Hepatic stellate cell (primary cell): ENCODE measurements at places on chromosomes 7 and 10.

GRCh38 chr10:100209303-100209702, 20.1 kb downstream of the CHUK start:
- no peak for DNase-seq

GRCh38 chr10:80465839-80466590, 11.9 kb downstream of the TSPAN14 start:
- no peak for DNase-seq

GRCh38 chr10:71307469-71308085, 11.5 kb upstream of the SLC29A3 start:
- no peak for DNase-seq

DNA sequence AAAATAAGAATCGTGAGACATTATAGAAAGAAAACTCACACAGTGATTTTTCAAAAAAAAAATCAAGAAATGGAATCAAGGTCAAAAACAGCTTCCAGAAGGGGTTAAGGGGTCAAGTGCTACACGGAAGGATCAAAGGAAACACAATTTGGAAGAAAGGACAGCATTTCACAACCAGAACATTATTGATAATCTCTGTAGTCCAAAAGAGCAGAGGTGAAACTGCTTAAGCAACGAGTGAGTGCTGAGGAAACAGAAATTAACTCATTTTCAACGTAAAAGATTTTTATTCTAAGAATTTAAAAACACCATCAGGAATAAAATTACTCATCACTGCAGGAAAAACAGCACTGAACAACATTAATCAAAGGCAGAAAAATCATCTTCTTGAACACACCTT, 23.5 kb downstream of the MINDY3 start:
- DNase-seq: no peak

DNA sequence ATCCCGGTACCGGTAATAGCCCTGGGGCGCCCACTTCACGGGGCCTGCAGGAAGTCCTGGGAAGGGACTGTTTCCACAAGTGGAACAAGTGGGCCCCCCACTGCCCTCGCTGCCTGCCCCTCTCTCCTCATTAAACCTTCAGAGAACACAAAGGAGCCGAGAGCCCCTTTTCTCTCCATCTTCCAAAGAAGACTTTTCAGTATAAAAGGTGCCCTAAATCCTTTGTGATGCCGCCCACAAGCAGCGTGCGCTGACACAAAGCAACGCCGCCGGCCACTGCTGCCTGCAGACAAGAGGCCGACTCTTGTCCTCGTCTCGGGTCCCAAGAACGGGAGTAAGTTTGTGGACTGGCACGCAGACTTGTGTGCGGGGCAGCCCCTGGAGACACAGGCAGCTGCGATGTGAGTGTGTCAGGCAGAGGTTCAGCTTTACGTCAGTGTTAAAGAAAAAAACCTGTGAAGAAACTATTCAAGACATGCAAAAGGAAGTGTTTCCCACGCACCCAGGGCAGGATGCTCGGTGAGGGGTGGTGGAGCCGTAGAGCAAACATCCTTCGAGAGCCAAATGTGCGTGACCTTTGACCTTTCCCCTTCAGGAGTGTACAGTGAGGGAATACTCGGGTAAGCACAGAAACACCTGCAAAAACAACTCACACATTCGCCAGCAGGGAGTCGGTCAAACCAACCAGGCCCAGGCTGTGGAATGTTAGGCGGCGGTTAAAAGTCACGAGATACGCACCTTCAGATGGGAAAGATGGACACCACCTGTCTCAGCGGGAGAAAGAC, 118.2 kb downstream of the VIPR2 start:
- DNase-seq: no peak

GRCh38 chr10:102679596-102679995, 34.6 kb downstream of the ARL3 start:
- DNase-seq: no peak

DNA sequence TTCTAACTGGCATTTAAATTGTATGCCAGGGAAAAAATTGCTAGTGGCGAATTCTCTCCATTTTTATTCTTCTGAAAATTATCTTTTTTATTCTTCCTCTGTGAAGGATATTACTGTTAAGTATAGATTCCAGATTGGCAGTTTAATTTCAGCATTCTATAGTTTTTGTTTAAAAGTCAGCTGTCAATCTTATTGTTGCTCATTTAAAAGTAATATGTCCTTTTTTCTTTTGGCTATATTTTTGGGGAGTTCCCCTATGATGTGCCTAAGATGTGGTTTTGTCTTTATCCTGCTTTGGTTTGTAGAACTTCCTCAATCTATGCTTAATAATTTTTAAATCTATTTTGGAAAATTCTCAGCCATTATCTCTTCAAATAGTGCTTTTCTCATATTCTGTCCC, 135.9 kb downstream of the ARHGAP12 start:
- DNase-seq: no peak

GRCh38 chr10:92208736-92209135, 82.1 kb downstream of the CPEB3 start:
- no peak for DNase-seq

DNA sequence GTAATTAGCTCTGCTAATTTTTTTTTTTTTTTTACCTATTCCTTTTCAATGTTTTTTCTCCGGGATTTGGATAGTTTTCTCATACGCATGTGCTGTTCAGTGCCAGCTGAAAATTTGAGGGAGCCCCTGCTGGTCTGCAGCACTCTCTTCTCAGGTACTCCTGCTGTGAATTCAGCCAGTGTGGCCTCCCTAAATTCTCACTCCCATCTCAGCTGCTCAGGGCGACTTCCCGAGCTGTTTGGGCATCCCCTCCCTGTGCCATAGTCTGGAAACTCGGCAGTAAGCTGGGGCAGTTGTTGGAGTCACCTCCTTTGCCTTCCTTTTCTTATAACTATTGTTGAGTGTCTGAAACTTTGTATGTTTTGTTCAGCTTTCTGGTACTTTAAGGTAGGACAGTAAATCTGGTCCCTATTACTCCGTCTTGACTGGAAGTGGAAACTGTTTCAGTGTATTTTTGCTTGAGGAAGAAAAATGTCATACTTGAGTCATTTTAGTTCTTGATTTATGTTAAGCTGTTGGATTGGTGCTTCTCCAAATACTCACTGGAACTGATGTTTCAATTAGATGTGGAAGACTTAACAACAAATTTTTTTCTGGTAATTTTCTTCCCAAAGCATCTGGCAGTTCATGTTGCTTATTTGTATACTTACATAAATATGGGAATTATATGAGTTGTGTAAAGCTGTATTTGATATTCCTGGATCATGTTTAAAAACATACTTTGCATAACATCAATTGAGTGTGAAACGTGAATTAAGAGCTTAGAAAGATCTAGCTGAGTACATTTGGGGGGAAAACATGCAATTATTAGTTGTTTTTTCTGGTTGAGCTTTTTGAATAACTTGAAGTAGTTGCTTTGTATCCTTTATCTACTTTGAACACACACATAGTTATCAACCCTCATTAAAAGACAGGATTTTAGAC, 33.7 kb downstream of the MINPP1 start:
- DNase-seq: no peak

DNA sequence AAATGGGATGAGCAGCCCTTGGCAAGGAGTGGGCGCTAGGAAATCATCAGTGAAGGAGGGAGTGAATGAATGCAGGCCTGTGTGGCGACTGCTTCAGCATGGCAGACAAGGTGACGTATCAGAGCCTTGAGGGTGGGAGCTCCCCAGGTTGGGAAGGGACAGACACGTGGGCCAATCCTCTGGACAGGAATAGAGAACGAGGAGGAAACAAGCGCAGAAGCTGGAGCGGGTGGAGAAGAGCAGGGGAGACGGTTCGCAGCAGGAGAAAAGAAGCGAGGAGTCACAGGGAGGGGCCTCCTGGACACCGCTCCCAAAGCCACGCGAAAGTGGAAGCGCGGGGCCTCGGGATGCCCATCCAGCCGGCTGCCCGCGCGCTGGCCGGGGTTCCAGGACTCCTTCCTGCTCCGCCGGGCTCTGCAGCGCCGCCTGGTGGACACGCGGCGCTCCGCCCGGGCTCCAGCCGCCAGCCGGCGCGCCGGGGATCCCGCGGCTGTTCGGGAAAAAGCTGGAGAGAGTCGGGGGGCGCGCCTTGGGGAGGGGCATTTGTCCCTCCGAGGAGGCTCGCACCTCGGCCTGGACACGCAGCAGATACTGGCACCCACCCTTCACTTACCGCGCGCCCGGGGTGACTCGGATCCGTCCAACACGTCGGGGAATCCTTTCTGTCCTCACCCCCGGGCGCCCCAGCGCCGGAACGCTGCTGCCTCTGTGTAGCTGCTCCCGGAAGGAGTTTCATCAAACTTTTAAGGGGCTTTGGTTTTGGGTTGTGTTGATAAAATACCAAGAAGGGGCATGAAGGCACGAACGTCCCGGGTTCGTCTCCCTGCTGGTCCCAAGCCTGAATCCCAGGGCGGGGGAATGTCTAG, 6.3 kb downstream of the ZNF503 start:
- no peak for DNase-seq

DNA sequence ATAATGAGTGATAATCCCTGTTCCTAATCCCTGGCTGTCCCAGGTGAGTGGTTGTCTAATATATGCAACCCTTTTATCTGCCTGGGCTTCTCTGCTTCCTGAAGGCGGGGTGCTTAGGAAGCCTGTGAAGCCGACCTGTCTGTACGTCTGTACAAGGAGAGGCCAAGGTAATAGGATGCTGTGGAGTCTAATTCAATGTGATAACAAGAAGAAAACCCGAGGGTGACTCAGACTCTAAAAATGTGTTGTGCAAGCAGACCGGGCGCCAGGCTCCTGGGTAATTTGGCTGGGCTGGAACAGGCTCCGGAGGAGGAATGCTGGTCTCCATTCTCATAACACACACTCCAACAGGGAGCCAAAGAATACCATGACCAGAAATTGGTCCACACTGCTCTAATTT, 43.6 kb downstream of the THNSL1 start:
- DNase-seq: peak; percentile 43

- no peak for DNase-seq
These were observed 757.8 kb downstream of the INHBA start for GRCh38 chr7:40944981-40945585.

GRCh38 chr10:95834406-95834805, 73.4 kb upstream of the CC2D2B start:
- no peak for DNase-seq

- DNase-seq: no peak
These were observed 45.8 kb upstream of the AQP1 start for GRCh38 chr7:30865821-30866220.

DNA sequence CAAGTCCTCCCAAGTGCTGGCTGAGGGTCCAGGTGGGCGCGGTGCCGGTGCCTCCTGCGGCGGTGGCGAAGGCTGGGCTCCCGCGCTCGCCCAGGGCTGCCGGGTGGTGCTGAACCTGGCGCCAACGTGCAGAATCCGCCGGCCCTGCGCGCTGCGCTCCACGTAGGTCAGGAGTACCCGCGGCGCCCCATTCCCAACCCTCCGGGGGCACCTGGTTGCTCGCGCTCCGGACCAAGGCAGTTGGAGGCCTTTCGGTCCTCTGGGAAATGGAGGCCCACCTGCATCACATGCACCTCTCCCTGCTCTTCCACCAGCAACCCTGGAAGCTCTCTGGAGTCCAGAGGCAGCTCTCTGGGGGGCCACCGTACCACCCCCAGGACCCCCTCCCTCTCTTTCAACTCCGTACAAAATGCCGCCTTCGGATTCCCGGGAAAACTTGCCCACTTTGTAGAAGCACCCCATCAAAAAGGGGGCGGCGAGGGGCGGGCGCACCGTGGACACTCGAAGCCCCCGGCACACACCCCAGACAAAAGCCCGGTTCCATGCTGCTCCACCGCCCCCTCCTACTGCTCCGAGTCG, 745 bp downstream of the SLC16A9 start:
- no peak for DNase-seq

DNA sequence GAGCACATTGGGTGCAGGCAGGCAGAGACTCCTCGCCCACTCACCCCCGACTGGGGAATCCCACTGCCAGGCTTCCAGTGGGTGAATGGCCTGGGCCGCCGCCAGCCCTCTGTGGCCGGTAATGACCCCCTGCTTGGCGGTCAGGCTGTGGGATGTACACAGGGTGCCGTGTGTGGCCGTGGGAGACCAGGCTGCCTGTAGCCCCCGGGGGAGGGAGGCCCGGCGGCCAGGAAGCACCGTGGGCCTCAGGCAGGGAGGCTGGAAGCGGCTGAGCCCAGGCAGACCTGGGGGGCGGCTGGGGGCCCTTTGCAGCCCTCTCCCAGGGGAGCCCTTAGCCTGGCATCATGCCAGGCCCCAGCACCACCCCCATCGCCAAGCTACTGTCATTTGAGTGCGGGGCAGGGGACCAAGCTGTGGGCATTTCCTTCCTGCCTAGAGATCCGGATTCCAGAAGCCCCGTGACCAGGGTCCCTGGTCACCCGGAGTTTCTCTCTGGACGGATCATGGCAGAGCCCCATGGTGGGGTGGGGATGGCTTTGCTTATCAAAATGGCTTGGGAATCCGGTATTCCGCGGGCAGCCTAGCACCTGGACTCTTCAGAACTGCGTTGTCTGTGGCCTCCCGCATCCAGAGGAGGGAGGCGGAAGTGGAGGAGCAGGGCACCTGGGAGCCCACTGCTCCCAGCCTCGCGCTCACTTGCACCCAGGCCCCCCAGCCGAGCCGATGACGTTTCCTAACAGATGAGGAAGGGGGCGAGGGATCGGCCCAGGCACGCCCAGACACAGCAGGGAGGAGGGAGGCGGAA, 1.1 kb downstream of the TTYH3 start:
- peak; percentile 82 for DNase-seq

DNA sequence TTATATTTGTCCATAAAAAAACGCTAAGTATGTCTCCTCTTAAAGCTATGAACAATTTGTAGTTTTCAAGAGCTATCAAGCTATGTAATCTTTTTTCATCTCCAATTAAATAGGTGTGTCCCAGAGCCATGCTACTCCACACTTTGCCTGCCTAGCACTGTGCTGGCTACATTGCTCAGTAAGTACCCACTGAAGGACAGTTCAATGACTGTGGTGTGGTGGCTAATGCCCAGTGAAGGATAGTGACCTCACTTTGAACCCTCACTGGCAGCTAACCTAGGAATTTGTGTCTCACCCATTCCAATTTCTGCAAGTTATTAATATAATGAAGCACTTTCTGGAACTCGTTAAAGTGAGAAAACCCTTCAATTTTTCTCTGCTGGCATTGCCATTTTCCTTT, 14.4 kb upstream of the TRUB1 start:
- DNase-seq: no peak

GRCh38 chr10:26859241-26860101, 1.3 kb downstream of the ABI1 start:
- no peak for DNase-seq

DNA sequence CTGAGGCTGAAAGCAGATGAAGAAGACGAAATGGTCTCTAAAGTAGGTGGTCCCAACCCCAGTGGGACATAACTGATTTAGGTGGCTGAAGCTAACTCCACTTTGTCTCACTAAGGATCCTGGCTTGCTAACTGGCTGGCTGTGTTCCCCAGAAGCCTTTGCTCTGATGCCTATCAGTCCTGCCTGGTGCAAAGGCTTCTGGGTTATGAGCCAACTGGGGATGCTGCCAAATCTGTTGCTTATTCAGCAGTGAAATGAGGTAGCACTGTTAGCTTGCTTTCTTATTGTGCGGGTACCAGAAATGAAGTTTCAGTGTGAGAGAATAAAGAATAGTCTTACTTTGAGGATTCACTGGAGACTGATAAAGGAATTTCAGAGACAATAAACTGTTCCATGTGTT, 18.1 kb downstream of the PRKG1 start:
- no peak for DNase-seq

GRCh38 chr7:142450695-142451094, 192.8 kb upstream of the PRSS58 start:
- DNase-seq: no peak
